HL-60 (cell line): ENCODE measurements at places on chromosomes 2 and 18.
A peak's percentile ranks its signal among the peaks of the same experiment; 100 is the strongest.

GRCh38 chr2:111116843-111117597, 3.7 kb upstream of the BCL2L11 start:
- peak; percentile 81 for DNase-seq

DNA sequence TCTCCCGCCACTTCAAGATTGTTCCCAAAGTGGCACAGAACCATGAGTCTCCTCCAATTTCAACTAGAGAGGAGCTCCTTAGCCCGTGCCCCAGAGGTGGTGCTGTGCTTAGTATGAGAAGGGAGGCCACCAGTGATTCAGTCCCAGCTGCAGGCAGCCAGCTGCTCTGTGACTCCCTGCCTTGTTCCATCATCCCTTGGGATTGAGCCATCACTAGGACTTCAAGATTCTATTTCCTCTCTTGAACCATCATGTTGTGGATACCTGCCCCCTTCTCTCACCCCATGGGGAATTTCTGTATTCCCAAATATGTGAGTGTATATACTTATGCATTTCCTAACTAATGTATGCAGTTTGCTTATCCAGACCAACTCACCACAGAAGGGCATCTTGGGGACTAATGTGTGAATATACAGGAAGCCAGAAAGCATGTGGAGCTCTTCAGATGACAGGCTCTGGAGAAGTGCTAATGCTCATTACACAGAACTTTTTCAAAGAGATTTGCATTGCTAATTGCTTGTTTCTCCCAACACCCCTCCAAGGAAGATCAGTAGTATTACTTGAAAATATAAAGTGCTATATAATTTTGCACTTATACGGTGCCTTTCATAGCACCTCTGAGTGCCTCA, 111.0 kb upstream of the MAP3K20 start:
- no peak for DNase-seq

DNA sequence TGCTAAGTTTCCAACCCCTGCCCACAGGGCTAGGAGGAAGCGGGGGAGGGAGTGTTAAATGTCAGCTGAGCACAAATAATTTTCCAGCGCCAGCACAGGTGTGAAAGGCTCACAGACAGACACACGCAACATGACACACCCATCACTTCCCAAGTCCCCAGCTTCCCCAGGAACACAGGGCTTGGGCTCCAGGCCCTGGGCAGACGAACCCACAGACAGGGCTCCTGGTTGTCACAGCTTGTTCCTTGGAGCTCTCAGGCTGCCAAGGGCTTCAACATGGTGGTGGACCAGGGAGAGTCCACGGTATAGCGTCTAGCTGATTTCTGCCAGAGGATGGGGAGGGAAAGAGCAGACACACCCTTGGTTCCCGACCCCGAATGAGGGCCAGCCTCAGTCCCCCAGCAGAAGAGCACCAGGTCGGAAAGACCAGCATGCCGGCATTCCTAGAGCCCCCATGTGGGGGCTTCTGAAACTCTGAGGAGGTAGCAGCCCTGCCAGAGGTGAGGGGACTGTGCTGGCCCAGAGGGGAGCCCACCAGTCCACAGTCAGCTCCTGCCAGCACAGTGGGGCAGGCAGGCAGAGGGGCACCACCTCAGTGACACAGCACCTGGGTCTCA, 1.9 kb downstream of the DUSP2 start:
- no peak for DNase-seq

DNA sequence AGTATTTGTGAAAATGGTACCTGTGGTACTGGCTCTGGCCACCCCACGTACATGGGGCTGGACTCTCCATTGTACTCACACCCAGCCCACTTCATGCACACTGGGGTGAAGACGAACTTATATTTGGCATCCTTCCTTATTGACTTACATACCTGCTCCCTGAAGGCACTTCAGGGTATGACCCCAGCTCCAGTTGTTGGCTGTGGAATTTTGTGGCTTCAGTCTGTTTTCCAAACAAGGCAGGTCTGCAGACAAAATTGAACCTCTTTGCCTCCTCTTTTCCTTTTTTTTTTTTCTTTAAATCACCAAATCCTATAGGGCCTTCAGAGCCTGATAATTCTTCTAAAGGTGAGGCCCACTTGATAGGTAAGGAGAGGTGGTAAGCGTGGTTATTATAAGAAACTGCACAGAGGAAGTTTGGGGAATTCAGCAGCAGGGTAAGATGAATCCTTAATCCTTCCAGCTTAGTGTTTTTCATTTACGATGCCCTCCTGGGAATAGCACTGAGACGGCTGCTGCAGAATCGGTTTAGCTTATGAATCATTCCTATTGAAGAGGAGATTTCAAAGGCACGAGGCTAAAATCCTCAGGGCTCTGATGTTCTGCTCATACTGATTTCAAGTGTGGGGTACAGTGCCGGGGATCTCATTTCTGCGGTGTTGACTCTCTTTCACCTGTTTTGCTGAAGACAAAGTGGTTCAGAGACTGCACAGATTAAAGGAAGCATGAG, 55.2 kb downstream of the KIF5C start:
- DNase-seq, result no peak

DNA sequence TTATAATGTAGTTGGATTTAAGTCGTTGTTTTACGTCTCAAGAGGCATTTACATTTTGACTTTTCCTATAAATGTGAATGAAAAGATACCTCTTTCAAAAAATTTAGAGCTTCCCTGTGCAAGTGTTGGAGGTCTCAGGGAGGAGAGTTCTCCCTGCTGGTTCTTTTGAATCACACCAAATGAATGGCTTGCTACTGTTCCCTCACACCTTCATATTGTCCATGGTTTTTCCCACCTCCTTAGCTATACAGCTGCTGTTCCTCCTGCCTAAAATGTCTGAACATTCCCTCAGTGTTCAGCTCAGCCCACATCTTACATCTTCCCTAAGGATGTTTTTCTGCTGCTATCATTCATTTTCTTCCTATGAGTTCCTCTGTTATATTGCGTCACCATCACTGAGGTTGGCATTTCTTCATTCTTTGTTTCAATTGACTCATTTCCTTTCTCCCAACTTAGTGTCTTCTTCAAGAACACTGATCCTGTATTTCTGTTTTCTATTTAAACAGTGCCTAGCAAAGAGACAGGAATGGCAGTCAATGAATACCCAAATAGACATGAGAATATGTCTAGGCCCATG, 46.0 kb downstream of the COX7A2L start:
- peak; percentile 49 for DNase-seq

DNA sequence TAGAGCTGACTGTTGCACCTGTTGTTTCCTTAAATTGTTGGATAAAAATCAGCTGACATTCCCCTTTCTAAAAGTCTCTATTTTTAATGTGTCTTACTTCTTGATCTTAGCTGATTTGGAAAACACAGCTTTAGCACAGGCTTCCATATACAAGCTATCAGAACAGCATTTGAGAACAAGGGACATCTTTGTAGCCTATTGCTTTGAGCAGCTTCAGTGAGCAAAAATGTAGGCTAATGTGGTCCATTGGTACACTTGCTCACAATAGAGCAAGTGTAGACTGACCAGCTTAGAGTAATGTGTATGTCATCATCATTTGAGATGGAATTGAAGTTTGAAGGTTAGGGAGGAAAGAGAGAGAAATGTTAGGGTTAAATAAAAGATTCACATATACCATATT, 7.0 kb downstream of the INPP1 start:
- DNase-seq, result no peak

GRCh38 chr2:8481463-8482009, 200.3 kb upstream of the ID2 start:
- no peak for DNase-seq

GRCh38 chr2:197216361-197216979, 94.1 kb downstream of the ANKRD44 start:
- peak; percentile 76 for DNase-seq

DNA sequence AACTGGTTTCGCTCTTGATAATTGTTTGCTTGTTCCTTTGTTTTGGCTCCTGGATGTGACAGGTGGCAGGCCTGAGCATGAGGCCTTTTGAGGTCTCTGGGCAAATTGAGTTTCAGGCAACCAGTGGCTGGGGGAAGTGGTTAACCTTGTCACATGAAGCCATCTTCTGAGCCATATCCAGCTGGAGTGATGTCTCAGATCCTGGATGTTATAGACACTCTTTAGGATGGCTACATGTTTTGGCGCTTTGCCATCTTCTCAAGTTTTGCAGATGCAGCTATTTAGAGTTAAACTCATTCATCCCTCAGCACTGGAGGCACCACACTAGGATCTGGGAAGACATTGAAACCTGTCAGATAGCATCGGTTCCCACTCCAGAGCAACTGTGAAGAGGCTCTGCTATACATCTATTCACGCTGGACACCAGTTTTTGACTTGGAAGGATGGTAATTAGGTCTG, 25.3 kb upstream of the TACR1 start:
- no peak for DNase-seq

- no peak for DNase-seq
Observed at GRCh38 chr2:190649798-190650390, 1.0 kb downstream of the NAB1 start.

DNA sequence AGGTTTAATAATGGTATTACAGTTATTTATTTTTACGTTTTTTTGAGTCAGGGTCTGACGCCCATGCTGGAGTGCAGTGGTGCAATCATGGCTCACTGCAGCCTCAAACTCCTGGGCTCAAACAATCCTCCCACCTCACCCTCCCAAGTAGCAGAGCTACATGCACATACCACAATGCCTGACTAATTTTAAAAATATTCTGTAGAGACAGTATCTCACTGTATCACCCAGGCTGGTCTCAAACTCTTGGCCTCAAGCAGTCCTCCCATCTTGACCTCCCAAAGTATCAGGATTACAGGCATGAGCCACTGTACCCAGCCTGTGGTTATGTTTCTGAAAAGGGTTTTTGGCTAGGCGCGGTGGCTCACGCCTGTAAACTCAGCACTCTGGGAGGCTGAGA, 120.8 kb downstream of the ESCO1 start:
- DNase-seq, result no peak

GRCh38 chr2:64327510-64328414, 126.2 kb upstream of the LGALSL start:
- peak; percentile 77 for DNase-seq

DNA sequence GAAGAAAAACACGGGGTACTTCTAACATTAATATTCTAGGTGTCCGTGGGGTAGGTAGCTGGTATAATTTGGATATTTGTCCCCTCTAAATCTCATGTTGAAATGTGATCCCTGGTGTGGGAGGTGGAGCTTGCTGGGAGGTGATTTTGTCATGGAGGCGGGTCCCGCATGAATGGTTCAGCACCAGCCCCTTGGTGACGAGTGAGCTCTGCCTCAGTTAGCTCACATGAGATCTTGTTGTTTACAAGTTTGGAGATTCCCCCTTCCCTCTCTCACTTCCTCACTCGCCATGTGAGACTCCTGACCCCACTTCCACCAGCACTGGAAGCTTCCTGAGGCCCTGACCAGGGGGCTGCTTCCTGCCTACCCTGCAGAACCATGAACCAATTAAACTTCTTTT, 35.4 kb upstream of the DNER start:
- DNase-seq, result no peak

GRCh38 chr2:37344453-37345361, at the start of gene QPCT:
QPCT (plus strand) TSS chr2:37344630; CDS start chr2:37344732, 102 bp downstream.
- DNase-seq, result no peak

- no peak for DNase-seq
Observed at GRCh38 chr2:137252934-137253333, 487.6 kb downstream of the THSD7B start.

DNA sequence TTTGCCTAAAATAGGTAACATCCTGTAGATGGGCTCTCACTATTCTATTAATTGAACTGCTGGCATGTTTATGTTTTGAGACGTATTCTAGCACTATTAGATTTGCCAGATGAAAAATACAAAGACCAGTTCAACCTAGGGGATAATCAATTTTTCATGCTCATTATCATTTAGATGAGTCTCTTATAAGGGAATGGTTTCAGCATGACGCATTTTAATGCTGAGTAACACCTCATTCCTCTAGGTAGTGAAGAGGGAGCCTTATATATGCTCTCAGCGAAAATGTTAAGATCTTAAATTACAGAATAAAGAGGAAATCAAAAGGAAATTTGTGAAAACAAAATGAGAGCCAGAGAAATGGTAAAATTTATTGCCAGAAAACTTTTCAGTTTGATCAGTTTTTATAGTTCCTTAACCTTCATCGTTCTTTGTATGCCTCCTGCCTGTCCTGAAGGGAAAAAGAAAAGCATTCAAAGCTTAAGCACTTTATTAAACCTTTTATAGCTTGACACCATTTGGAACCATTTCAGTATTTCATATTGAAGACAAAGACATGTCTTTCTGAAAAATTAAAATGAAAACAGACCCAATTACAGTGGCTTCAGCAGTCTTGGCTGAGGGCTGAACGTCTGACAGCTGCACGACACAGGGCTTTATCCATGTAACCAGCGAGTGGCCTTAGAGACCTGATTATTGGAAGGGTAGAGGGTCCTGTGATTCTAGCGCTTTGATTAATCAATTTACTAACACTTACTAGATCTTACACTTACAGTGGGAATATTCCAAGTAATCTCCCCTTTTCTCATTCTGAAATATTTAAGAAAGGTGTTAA, 112.8 kb downstream of the ADCYAP1 start:
- DNase-seq, result no peak

DNA sequence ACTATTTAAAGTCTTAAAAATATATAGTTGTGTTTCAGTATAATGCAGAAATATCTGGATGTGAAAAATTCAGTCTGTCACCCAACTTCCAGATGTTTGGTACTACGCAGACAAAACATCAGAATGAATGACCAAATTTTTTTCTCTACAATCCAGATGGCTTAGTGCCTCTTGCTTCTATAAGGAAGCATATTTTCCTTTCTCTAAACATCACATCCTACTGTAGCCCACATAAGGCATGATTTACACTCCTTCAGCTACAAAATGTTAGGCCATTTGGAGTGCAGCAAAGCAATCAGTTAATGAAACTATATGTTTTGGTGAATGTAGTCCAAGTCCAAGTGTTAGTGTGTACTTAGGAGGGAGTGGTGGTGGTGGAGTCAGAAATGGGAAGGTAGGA, 162.9 kb upstream of the SIX2 start:
- no peak for DNase-seq

DNA sequence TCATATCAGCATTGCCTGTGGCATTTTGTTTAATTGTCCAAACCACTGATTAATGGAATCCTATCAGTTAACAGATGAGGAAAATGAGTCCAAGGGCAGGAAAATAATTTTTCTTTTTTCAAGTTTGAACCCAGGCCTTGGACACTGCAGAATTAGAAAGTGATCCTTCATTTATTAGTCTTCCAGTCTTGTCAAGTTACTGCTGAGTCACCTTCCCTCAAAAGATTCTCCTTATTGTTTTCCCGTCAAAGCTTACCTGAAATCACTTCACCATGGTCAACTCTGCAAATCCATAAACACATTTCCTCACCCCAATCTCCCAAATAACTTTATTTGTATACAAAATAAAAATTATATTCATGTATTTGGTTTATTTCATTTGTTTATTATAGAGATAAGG, 57.9 kb downstream of the WDR75 start:
- DNase-seq, result no peak

- DNase-seq, result no peak
Observed at GRCh38 chr2:7971841-7972240, 710.0 kb upstream of the ID2 start.
